Activated naive CD8-positive, alpha-beta T cell treated with anti-CD3 and anti-CD28 coated beads, Interleukin-2, amount 50 U/mL, for 16 hours (primary cell): ENCODE measurements at places on chromosomes 4 and X.

GRCh38 chr4:32207456-32207855 lies 1487.3 kb downstream of the PCDH7 start:
- no peak for DNase-seq

DNA sequence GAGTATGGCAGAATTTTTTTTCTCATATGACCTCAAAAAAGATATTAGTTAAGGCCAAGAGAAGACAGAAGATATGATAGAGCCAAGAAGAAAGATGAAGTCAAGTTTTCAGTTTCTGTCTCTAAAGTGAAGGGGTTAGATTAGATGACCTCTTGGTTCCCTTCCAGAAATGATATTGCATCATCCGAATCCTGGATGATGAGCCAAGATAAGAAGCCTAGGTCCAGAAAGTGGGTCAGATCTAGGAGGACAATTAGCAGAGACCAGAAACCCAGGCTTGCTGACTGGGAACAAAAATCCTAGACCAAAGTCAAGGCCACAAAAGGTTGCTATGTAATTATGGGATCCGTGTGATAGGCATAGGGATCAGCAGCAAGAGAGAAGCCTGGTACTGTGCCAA lies 20.2 kb downstream of the SATL1 start:
- DNase-seq, result no peak

- no peak for DNase-seq
These were observed 20.4 kb upstream of the SCD5 start for GRCh38 chr4:82818664-82819662.

DNA sequence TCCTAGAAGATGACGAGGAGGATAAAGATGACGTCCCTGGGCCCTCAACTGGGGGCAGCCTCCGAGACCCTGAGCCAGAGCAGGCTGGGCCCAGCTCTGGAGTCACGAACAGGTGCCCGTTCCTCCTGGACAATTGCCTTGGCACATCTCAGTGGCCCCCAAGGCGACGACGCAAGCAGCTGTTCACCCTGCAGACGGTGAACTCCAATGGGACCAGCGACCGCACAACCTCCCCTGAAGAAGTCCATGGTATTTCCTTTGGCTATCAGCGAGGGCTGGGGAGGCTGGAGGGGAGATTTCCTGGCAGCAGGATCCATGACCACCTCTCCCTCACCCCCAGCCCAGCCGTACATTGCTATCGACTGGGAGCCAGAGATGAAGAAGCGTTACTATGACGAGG lies 11.9 kb downstream of the USP11 start:
- DNase-seq, result no peak
